ENCODE measurements at places on chromosomes 6 and 20. TPM values are rescaled to one million over a fixed set of nuclear protein-coding genes. Genes with fewer than 3 reads are reported as not detected.

DNA sequence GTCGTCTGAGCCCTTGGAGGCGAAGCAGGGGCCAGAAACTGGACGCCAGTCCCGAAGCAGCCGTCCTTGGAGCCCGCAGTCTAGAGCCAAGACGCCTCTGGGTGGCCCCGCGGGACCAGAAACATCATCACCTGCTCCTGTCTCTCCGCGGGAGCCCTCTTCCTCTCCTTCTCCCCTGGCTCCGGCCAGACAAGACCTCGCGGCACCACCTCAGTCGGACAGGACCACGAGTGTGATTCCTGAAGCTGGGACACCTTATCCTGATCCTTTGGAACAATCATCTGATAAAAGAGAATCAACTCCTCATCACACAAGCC, 416 bp downstream of the RSPH4A start:
- H3K27ac ChIP-seq: no peak overlapping the region
- DNase-seq: peak; percentile 65
- H3K36me3 ChIP-seq: no peaks in the 10 kb centered on the region

DNA sequence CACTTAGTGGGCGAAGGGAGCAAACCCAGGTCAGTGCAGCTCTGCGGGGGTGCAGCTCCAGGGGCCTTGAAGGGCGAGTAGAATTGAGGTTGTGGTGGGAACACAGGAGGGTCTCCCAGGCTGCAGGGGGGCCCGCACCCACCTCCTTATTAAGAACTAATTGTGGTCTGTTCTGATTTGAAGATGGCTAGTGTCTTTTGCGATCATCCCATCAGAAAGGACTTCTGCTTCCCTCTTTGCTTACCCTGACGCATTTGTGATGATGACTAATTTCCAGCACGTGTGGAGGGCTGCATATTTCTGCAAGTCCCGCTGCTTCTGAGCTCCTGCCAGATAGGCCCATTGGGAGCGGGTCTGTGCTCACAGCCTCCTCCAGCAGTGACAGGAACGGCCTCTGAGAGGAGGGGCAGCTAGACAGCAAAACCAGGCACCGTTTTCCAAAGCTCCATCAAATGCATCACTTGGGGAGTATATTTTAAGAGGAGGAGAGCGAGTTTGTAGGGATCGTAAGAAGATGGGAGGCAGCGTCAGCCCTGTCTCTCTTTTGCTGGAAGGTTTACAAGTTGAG, 268.9 kb downstream of the CDH4 start:
- no peak for DNase-seq
- no peaks in the 10 kb centered on the region for H3K36me3 ChIP-seq
- no peaks in the 10 kb centered on the region for H3K27me3 ChIP-seq
- H3K4me1 ChIP-seq: no peaks in the 10 kb centered on the region

GRCh38 chr6:113927001-113927400, 43.9 kb downstream of the HDAC2 start:
- H3K4me3 ChIP-seq: no peak overlapping the region
- H3K4me1 ChIP-seq: no peaks in the 10 kb centered on the region
- H3K27ac ChIP-seq: no peak overlapping the region
- DNase-seq: no peak
- H3K36me3 ChIP-seq: peaks cover 1% of the 10 kb centered on the region

DNA sequence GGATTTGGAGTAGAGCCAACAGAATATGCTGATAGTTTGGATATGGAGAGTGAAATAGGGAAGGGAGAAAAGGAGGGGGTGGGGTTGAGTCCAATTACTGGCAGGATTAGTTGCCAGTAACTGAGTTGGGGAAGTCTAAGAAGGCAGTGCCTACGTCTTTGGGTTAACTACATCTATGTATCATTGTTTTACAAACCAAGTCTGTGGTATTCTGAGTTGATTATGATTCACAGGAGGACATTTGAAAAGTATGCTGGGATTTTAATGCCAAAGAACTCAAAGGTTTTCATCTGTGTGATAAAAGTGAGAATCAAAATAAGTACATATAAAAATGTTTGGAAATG, 14.7 kb downstream of the DSE start:
- no peak overlapping the region for H3K4me3 ChIP-seq
- peaks cover 9% of the 10 kb centered on the region for H3K4me1 ChIP-seq
- no peak for DNase-seq
- peaks cover 28% of the 10 kb centered on the region for H3K27me3 ChIP-seq
- no peak overlapping the region for H3K27ac ChIP-seq
- H3K36me3 ChIP-seq: no peaks in the 10 kb centered on the region

The KCNG1 gene
- total RNA-seq: 12.3 TPM

- DNase-seq: peak; percentile 74
- peak overlapping the region; percentile 54 for H3K27ac ChIP-seq
- H3K4me3 ChIP-seq: peak overlapping the region; percentile 41
- H3K27me3 ChIP-seq: peaks cover 5% of the 10 kb centered on the region
- no peaks in the 10 kb centered on the region for H3K36me3 ChIP-seq
Observed at GRCh38 chr6:137363805-137364138, 130.4 kb downstream of the OLIG3 start.

All from activated CD4-positive, alpha-beta T cell treated with anti-CD3 and anti-CD28 coated beads, Interleukin-2, amount 10 ng/mL, durations not matched to agents 24 days and 14 days (primary cell).